Cortex of kidney (tissue), 1 donor: ENCODE measurements at places on chromosomes 1 and 21.

DNA sequence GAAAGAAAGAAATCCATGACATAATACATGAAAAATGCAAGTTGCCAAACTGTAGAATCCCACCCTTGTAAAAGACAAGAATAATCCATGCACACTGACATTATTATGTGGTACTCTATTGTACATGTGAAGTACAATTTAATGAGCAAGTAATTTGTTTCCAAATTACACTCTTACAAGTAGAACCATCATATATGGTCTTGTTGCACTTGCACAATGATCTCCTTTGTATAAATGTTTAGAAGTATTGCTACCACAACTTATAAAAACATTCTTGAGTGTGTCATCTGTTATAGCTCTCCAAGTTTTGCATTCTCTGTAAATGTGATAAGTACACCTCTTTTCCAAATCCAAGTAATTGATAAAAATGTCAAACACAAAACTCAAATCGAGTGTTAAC, 29.1 kb upstream of the ZNF281 start:
- no peak for DNase-seq

DNA sequence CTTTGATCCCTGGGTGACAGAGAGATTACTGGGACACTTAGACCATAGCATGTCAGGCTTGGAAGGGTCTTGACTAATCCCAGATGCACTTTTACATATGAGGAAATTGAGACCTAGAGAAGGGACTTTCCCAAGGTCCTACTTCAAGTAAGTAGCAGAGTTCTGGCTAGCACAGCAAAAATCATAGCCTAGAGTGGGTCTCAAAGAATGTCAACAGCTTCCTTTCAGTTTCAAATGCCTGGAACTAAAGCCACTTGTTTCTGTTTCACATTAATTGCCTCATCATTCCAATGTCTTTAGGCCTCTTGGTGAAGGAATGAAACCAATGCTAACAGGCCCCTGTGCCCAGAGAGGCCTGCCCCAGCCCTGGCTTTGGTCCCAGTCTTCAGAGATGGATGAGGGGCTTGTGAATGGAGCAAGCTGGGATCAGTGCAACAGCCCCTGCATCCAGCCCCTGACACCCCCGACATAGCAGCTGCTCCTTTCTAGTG, 26.6 kb downstream of the ATF3 start:
- DNase-seq: no peak

GRCh38 chr1:157695417-157695816, 5.2 kb downstream of the FCRL3 start:
- no peak for DNase-seq

GRCh38 chr1:101253976-101254674, 17.3 kb downstream of the S1PR1 start:
- no peak for DNase-seq

DNA sequence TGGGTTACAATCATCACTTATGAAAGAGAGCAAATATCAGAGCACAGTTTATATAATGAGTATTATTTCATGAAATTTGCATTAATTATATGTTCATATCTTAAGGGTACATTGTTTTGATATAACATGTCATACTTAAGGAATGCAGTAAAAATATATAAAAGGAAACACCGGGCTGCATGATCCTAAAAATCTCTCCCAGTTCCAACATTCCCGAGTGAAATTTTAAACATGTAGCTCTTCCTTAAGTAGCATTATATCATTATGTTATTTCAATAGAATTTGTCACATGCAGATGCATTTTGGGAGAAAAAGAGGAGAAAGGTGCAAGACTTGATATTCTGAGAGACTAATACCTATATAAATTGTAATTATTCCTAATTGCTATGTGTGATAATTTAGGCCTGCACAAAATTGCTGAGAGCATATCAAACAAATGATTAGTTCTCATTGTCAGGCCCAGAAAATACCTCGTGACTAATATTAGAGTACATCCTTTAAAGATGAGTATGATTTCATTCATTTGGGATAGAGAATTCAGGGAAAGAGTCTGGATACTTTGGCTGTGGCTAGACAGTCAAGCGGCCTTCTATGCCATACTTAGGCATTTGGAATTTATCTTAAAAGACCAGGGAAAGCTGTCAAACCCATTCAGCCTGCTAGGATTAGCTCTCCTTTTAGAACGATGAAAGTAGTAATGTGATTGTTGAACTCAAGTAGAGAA, 86.8 kb downstream of the ADGRL2 start:
- DNase-seq: no peak

DNA sequence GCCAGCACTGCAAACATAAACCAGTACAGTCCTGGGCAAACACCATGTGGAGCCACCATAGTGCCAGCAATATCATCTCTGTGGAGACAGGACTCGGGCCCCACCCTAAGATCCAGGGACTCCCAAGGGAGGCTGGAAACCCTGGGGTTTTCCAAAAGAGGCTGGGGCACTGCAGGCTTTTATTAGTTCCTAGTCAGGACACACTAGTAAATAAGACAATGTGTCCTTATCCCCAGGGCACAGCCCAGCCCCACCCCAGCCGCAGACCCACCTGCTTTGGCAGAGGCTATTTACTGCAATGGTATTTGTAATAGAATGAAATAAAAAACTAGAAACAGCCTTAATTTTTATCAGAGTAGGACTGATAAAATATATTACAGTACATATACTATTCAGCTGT, 486 bp upstream of the GJB3 start:
- DNase-seq: no peak

- no peak for DNase-seq
These were observed 18.7 kb downstream of the CNN3 start for GRCh38 chr1:94908190-94908589.

DNA sequence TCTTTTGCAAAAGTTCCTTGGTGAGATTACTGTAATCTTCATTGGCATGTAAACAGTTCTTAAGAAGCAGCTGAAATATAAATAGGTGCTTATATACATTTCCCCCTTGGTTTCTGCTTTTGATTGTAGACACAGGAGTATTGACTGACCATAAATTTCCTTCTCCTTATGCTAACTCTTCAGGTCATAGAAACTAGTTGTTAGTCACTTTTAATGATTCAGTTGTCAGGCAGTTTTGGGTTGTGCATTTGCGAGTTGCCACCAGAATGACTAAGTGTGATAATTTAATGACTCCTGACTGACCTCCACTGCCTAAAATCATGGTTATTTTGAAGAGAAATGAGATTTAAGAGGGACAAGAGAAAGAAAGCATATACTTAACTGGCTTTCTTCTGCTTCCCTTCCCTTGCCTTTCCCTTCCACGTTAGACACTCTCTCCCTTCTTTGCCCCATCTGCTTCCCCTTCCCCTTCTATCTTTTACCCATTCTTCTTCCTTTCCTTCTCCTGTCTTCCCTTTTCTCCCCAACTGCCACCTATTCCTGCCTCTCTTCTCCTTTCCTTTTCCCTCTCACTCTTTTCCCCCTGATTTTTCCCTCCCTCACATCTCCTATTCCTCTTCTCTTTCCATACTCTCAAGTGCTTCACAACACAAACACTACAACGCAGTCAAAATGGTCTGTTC, 12.3 kb downstream of the ZMPSTE24 start:
- DNase-seq: no peak

- no peak for DNase-seq
These were observed 59.4 kb downstream of the ZZZ3 start for GRCh38 chr1:77623066-77623465.

DNA sequence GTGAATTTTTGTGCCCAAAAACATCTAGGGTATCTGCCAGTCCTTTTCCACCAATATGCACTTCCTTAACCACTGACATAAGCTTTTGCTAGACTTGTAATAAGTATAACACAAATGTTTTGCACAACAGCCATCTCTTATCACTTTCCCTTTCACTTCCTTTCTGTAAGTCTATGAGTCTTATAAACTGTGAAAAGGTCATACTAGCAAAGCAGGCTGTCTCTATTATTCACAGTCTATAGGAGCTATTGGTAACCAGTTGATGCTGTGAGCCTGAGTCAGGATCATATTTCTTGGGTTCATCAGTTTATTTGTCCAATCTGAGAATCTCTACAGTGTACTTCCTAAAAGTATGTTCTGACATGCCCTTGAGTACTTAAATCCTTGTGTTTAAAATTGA, 172.6 kb downstream of the CHRM3 start:
- DNase-seq: no peak

DNA sequence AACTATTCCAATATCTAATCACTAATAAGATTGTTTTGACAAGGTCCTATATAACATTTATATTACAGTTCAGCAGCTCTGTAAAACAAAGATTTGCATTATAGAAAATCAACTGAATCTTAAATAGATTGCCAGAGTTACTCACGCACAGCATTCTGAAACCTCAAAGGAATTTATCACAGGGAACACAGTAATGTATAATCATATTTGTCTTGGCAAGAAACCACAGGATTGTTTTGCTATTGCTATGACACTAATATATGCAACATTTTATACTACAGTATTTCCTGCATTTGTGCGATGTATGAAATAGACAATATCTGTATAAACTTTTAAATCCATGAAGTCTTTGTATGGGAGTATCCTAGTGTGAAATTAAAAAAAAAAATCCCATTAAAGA, 101.4 kb downstream of the PLPPR5 start:
- no peak for DNase-seq

GRCh38 chr1:164813776-164814175, 254.8 kb downstream of the PBX1 start:
- no peak for DNase-seq

DNA sequence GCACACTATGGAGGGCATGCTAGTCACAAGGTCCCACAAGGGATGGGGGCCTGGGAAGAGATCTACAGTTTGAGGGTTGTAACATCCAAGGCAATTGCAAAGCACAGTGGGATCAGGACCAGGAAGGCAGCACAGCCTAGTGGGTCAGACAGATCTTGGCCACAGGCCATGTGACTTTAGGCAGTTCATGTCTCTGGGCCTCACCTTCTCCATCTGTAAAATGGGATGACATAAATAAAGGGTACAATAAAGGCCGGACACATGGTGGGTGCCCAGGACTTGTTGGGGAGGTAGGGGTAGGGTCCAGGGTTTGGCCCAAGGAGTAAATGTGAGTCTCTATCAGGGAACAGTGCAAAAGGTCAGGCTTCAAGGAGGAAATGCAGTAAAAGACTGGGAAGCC, 18.1 kb upstream of the IGSF21 start:
- DNase-seq: no peak

DNA sequence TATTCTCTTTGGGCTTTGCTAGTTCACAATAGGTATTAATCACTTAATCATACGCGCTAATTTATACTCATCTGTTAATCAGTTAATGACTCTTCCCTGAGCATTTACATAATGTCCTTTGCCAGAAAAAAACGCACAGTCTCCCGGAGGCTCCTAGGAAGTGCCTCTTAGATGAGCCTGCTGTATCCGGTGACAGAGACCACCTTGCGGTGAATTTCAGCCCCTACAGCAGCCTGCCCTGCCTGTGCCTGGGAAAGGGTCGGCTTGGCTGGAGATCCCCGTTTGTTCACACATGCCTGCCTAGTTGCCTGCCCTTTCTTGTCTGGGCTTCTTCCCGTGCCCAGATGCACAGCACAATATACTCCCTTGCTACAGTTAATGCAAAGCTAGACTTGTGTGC, 152.9 kb downstream of the ZBTB18 start:
- no peak for DNase-seq

GRCh38 chr1:202244841-202245261, 51.3 kb downstream of the LGR6 start:
- DNase-seq: no peak

DNA sequence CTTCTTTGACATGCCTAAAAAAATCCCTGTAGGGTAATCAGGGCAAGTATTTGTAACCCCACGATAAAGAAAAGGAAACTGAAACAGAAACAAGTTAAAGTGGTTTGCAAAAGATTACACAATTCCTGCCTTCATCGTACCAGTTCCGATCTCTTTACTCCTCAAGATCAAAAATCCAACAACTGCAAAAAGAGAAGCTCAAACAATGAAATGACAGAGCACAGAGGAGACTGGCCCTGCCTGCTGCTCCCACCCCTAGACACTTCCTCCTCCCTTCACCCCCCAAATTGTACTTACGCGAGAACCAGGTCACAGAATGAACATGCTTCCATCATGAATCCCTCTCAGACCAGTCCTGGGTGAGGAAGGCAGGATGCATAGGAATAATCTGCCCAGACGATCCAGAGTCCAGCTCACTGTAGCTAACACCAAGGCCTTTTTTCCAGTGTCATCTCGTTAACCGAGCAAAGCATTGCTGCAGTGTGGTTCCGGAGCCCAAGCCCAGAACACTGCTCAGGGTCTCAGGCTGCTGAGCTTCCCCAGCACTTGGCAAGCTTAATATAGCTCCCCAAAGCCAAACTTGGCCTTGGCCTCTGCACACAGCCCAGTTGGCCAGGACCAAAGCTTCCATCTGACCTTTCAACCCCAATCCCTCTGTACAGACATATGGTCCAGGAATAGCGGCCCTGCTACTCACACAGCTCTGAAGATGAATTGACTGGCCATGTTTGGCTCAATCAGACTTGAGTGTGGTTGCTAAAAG, 20.3 kb downstream of the RXRG start:
- DNase-seq: no peak

DNA sequence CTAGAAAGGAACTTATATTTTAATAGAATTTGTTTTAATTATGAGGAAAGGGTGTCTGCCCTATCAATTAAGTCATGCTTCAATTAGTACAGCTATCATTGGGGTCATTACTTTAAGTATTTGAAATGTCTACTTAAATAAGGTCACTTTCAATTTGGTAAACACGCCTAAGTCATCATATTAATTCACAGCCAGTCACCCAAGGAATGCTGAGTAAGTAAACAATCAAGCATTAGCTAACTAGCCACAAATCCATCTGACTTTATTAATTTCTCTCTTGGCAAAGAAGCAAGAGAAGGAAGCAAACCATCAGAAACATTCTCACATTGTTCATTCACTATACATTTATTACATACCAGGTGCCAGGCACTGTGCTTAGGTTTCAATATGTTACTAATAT, 1.2 kb upstream of the LRRC52 start:
- DNase-seq: no peak

DNA sequence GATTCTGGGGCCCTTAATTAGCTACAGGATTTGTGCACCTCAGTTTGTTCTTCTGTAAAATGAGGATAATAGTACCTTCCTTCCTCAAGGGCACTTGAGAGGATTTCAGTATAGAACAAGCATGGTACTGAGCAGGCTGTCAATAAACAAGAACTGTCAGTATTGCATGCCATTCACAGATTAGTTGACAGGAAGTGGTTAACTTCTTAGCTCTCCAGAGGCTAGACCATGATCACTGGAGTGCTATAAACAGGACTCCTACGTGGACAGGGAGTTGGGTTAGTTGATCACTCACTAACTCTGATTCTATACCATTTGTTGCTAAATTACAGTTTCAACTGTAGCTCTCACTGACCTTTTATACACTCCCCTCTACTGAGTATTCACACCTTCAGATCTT, 126.2 kb upstream of the DAB1 start:
- DNase-seq: no peak

- no peak for DNase-seq
These were observed 251.8 kb downstream of the CRB1 start for GRCh38 chr1:197519741-197520334.

- no peak for DNase-seq
These were observed 32.1 kb downstream of the SLC37A1 start for GRCh38 chr21:42545745-42546144.
